ENCODE measurements at places on chromosomes 13 and 19. TPM values are rescaled to one million over a fixed set of nuclear protein-coding genes. Genes with fewer than 3 reads are reported as not detected.

TMC4 gene
- 0.89 TPM for total RNA-seq

EXOC3L2 gene
- total RNA-seq = not detected

PTBP1 gene
- 631 TPM for total RNA-seq

NLRP4 gene
- not detected for total RNA-seq

ZFR2 gene
- 0.26 TPM for total RNA-seq

LYPD3 gene
- 0.33 TPM for total RNA-seq

RASA3 gene
- 49.2 TPM for total RNA-seq

TTC9B gene
- not detected for total RNA-seq

CPB2 gene
- total RNA-seq = not detected

CCDC169 gene
- not detected for total RNA-seq

KLK12 gene
- not detected for total RNA-seq

KIRREL2 gene
- 1.4 TPM for total RNA-seq

FCER2 gene
- not detected for total RNA-seq

LILRB3 gene
- total RNA-seq = 0.35 TPM

MBD3L3 gene
- total RNA-seq = not detected

GARRE1 gene
- 8.1 TPM for total RNA-seq

MISP gene
- not detected for total RNA-seq

ZNF497 gene
- 0.87 TPM for total RNA-seq

TDRD12 gene
- total RNA-seq = 0.12 TPM

KIR3DL1 gene
- total RNA-seq = 0.28 TPM

ADAMTSL5 gene
- total RNA-seq = 1.2 TPM

PRODH2 gene
- not detected for total RNA-seq

RNF225 gene
- 0.61 TPM for total RNA-seq

C19orf81 gene
- not detected for total RNA-seq

DIAPH3 gene
- 34.7 TPM for total RNA-seq

ADGRE3 gene
- not detected for total RNA-seq

CYSLTR2 gene
- total RNA-seq = 2.7 TPM

SLC25A41 gene
- total RNA-seq = 0.44 TPM

METTL21C gene
- total RNA-seq = not detected

KRTDAP gene
- total RNA-seq = not detected

CACNG6 gene
- not detected for total RNA-seq

ZNF93 gene
- 18.6 TPM for total RNA-seq

LYPD5 gene
- total RNA-seq = 0.58 TPM

CCDC194 gene
- 5.9 TPM for total RNA-seq

COL4A1 gene
- not detected for total RNA-seq

F10 gene
- not detected for total RNA-seq

TEX26 gene
- not detected for total RNA-seq

ZNF728 gene
- not detected for total RNA-seq

LCP1 gene
- total RNA-seq = 1,101 TPM

CYP2S1 gene
- not detected for total RNA-seq

CNN2 gene
- total RNA-seq = 295 TPM

GTPBP3 gene
- 44.4 TPM for total RNA-seq

ZNF211 gene
- total RNA-seq = 15.1 TPM

ATXN8OS gene
- total RNA-seq = not detected

ZNF784 gene
- total RNA-seq = 7.3 TPM

JSRP1 gene
- total RNA-seq = 1.0 TPM

COL5A3 gene
- total RNA-seq = 0.09 TPM

ZNF729 gene
- not detected for total RNA-seq

CGB1 gene
- total RNA-seq = not detected

SYT3 gene
- not detected for total RNA-seq

UGGT2 gene
- total RNA-seq = 0.35 TPM

SEMA6B gene
- not detected for total RNA-seq

KMT5C gene
- total RNA-seq = 35.3 TPM

Measured in activated CD8-positive, alpha-beta memory T cell treated with anti-CD3 and anti-CD28 coated beads, Interleukin-2, amount 10 ng/mL, durations not matched to agents 7 days and 5 days (primary cell).